Stomach (tissue), 19 donors: ENCODE measurements at places on chromosomes 11 and 22. TPM values are rescaled to one million over a fixed set of nuclear protein-coding genes. Genes with fewer than 3 reads are reported as not detected.

TNKS1BP1 gene
- 111 TPM for polyA plus RNA-seq

OR52I1 gene
- polyA plus RNA-seq = not detected

ALX4 gene
- not detected for polyA plus RNA-seq

TMEM135 gene
- 2.8 TPM for polyA plus RNA-seq

TSGA10IP gene
- polyA plus RNA-seq = not detected

APOA5 gene
- polyA plus RNA-seq = not detected

CECR2 gene
- 0.13 TPM for polyA plus RNA-seq

CSNK2A3 gene
- 1.2 TPM for polyA plus RNA-seq

GAL3ST3 gene
- polyA plus RNA-seq = not detected

TEX12 gene
- not detected for polyA plus RNA-seq

TALDO1 gene
- 139 TPM for polyA plus RNA-seq

FXYD2 gene
- 7.8 TPM for polyA plus RNA-seq

AQP11 gene
- 0.38 TPM for polyA plus RNA-seq

OR8G1 gene
- not detected for polyA plus RNA-seq

TEAD1 gene
- polyA plus RNA-seq = 8.4 TPM

SREBF2 gene
- 12.2 TPM for polyA plus RNA-seq

JAM3 gene
- polyA plus RNA-seq = 4.0 TPM

KDELR3 gene
- polyA plus RNA-seq = 6.8 TPM

KRTAP5-10 gene
- polyA plus RNA-seq = not detected

ISX gene
- polyA plus RNA-seq = not detected

OR2AG2 gene
- polyA plus RNA-seq = not detected

PLAAT5 gene
- 1.1 TPM for polyA plus RNA-seq

NXPE4 gene
- not detected for polyA plus RNA-seq

IL17REL gene
- polyA plus RNA-seq = not detected

SIPA1 gene
- polyA plus RNA-seq = 59.9 TPM

TTC36 gene
- 0.58 TPM for polyA plus RNA-seq

GGTLC2 gene
- not detected for polyA plus RNA-seq

RPUSD4 gene
- polyA plus RNA-seq = 16.8 TPM

ENTHD1 gene
- polyA plus RNA-seq = not detected

SAA2 gene
- polyA plus RNA-seq = 98.2 TPM

MFNG gene
- 10.2 TPM for polyA plus RNA-seq

GRIK4 gene
- 0.31 TPM for polyA plus RNA-seq

RASSF7 gene
- 121 TPM for polyA plus RNA-seq

MMP8 gene
- polyA plus RNA-seq = 0.20 TPM

DDTL gene
- polyA plus RNA-seq = 4.9 TPM

FJX1 gene
- 0.46 TPM for polyA plus RNA-seq

LIF gene
- 0.35 TPM for polyA plus RNA-seq

SCUBE1 gene
- polyA plus RNA-seq = 0.62 TPM

LDHAL6A gene
- not detected for polyA plus RNA-seq

HTR3B gene
- not detected for polyA plus RNA-seq

RAG2 gene
- not detected for polyA plus RNA-seq

TBRG1 gene
- polyA plus RNA-seq = 22.3 TPM

CD6 gene
- 1.2 TPM for polyA plus RNA-seq

OR5B21 gene
- polyA plus RNA-seq = not detected

TMPRSS13 gene
- polyA plus RNA-seq = not detected

ANO5 gene
- 1.3 TPM for polyA plus RNA-seq

TUBA8 gene
- 3.1 TPM for polyA plus RNA-seq

SCUBE2 gene
- 10.6 TPM for polyA plus RNA-seq

BIRC3 gene
- polyA plus RNA-seq = 46.4 TPM

ACAT1 gene
- 80.7 TPM for polyA plus RNA-seq

INPP5J gene
- polyA plus RNA-seq = 5.5 TPM

TRMT2A gene
- polyA plus RNA-seq = 17.9 TPM

ANO3 gene
- not detected for polyA plus RNA-seq

ZNF280B gene
- 0.10 TPM for polyA plus RNA-seq
